ENCODE measurements at places on chromosomes 7 and 10. TPM values are rescaled to one million over a fixed set of nuclear protein-coding genes. Genes with fewer than 3 reads are reported as not detected.

The H2AZ2 gene
- total RNA-seq, result 140 TPM

The H2BK1 gene
- total RNA-seq, result not detected

DNA sequence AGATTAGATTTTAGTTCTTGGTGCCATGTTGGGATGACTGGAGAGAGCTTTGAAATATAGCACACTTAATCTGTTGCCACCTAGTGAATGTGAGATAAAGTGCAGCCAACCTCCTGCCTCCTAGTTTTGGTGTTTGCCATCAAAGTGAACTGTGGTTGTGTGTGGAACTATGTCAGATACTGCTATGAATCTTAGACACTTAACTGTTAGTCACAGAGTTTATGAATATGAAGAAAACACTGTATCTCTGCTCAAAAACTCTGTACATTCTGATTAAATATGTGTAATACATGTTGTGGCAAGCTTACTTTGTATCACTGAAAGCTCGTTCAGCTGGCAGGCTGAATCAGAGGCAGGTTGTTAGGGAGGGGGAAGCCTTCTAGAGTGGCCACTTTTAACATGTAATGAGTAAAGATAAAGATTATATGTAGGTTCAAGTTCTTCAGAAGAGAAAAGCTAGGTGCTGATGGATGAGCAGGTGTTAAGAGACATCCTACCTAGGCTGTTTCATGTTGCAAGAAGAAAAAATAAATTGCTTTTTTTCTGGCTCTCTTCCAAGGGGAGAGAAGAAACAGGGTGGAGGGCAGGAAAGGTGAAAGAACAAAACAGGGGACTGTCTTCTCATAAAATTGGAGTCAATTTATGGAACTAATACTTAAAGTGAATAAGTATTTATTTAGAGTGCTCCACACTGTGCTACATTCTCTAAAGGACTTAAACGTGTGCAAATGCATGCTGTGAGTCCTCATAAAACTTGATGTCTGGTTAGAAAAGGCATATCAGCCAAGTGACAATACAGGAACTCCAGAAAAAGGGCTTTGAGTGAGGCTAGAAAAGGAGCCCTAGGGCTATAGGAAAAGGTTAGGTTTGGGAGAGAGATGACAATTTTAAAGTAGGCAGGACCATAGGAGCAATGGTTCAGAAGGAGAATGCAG lies 14.1 kb upstream of the LAMB1 start:
- no peak overlapping the region for H3K4me3 ChIP-seq
- H3K36me3 ChIP-seq, result no peaks in the 10 kb centered on the region
- H3K27me3 ChIP-seq, result no peaks in the 10 kb centered on the region
- DNase-seq, result no peak

DNA sequence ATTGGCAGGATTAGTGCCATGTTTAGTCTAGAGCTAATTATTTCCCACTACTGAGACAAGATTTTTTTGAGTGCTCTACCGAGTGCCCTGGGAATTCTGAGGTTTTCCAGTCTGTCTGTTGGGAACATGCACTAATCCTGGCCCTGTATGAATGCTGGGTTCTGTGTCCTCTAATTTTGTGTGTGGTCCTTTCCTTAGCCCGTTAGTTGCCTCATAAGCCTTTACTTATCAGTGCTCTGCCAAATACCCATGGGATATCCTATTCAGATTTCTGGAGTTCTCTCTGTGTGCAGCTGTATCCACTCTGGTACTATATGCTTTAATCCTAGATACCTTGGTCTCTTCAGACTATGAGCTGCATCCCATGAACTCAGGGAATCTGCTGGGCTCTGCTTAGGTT lies 13.1 kb downstream of the CSGALNACT2 start:
- no peaks in the 10 kb centered on the region for H3K4me1 ChIP-seq
- H3K27me3 ChIP-seq, result no peaks in the 10 kb centered on the region
- H3K4me3 ChIP-seq, result no peak overlapping the region
- no peaks in the 10 kb centered on the region for H3K36me3 ChIP-seq

DNA sequence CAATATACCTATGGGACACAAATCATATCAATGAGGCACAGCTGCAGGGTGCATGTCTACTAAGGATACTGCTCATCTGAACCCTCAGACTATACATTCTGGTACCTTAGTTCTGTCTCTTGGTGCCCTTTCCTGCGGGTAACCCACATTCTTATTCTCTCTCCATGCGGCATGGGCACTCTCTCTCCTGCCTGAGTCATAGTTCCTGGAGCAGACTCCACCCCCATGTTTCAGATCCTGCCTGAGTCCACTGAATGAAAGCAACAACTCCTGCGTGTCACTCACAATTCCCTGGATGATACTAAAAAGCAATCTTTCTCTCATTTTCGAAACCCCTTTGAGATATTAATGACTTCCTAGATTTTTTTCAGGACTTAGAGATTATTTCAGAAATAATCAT lies 653.1 kb upstream of the C7orf33 start:
- no peak for DNase-seq
- no peak overlapping the region for H3K4me3 ChIP-seq
- no peak overlapping the region for H3K27ac ChIP-seq
- no peaks in the 10 kb centered on the region for H3K36me3 ChIP-seq

The GNG11 gene
- 25.4 TPM for total RNA-seq

GRCh38 chr7:2125931-2126330 lies 106.8 kb downstream of the MAD1L1 start:
- no peak overlapping the region for H3K4me3 ChIP-seq
- no peak overlapping the region for H3K27ac ChIP-seq
- H3K36me3 ChIP-seq, result no peaks in the 10 kb centered on the region
- H3K27me3 ChIP-seq, result no peaks in the 10 kb centered on the region

DNA sequence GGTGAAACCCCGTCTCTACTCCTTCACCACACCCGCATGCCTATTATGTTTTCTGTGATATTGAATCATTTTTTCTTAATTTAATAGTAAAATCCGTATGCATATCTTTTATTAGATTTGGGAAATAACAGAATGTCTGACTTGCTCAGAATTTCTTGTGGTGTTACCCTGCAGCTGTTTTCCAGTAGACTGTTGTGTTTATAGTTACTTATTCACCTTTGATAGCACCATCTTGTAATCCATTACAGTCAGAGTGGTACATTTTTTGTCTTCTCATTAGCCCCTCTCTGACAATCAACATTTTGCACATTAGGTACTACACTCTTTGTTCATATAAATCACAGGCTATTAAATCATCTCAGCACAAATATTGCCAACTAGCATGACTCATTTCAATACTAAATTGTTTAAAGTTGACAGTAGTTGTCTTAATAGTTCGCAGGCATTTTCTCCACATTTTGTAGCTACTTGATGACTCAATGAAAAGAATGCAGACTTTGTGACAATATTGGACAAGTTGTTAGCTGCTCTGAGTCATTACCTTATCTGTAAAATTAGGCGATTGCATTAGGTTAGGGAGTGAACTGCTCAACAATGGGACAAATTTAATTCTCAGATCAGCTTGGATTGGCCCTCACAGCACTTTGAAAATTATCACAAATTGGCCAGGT lies 17.8 kb upstream of the SLC16A12 start:
- no peaks in the 10 kb centered on the region for H3K36me3 ChIP-seq
- DNase-seq, result no peak
- H3K4me1 ChIP-seq, result no peaks in the 10 kb centered on the region
- H3K27me3 ChIP-seq, result no peaks in the 10 kb centered on the region

The AVPI1 gene
- total RNA-seq, result 23.9 TPM

DNA sequence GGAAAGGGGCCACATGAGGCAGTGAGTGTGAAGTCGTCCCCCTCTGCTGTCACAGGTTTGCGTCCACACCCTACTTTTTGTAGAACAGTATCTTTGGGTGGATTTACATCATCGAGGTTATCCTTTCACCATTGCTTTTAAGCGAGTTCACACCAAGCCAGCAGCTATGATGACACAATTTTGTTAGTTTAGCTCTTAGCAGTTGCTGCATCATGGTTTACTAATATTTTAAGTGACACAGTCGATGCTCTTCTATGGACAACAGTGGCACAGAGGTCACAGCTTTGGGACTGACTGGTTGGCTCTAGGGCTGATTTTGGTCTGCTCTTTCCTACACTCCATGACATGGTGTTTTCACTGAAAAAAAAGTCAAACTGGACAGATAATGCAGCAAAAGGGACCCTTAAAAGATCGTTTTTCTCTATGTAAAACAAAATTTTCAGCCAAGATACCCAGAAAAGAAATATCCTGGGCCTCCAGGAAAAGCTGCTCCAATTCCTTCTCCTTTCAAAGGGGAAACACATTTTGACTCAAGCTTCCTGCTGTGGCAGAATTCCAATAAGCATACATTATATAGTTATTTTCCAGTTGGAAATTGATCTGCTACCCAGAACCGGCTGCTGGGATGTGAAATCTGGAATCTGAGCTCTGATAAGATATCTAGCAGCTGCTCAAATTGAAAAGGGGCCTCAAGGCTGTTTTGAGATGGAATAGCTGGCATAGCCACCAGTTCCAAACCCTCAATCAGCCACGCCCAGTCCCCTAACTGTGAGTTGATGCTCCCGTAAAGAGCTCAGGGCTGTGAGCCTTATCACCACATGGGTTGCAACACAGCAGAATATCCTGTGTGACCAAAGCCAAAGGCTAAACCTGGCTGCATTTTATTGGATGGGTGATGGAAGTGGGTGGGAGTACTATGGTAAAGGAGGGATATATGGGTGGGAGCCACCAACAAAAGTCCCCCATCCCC lies 114.2 kb downstream of the SMURF1 start:
- no peaks in the 10 kb centered on the region for H3K4me1 ChIP-seq
- peak; percentile 17 for DNase-seq
- H3K27ac ChIP-seq, result peak overlapping the region; percentile 79
- peaks cover 10% of the 10 kb centered on the region for H3K36me3 ChIP-seq
- H3K27me3 ChIP-seq, result no peaks in the 10 kb centered on the region

The GNAT3 gene
- not detected for total RNA-seq

GRCh38 chr10:27646604-27647175 lies 98.9 kb downstream of the MKX start:
- H3K36me3 ChIP-seq, result no peaks in the 10 kb centered on the region
- H3K27ac ChIP-seq, result no peak overlapping the region
- no peaks in the 10 kb centered on the region for H3K27me3 ChIP-seq
- H3K4me3 ChIP-seq, result no peak overlapping the region
- no peak for DNase-seq

GRCh38 chr10:61912981-61913380 lies 11.5 kb downstream of the ARID5B start:
- DNase-seq, result no peak
- H3K36me3 ChIP-seq, result no peaks in the 10 kb centered on the region
- no peaks in the 10 kb centered on the region for H3K27me3 ChIP-seq
- H3K4me3 ChIP-seq, result no peak overlapping the region
- H3K4me1 ChIP-seq, result no peaks in the 10 kb centered on the region
- no peak overlapping the region for H3K27ac ChIP-seq

The NUTM2A gene
- total RNA-seq, result 0.98 TPM

GRCh38 chr7:46710927-46711326 lies 789.9 kb upstream of the IGFBP3 start:
- DNase-seq, result no peak
- H3K4me3 ChIP-seq, result no peak overlapping the region
- H3K4me1 ChIP-seq, result no peaks in the 10 kb centered on the region

GRCh38 chr7:6256677-6257535 lies 15.5 kb downstream of the CYTH3 start:
- no peaks in the 10 kb centered on the region for H3K4me1 ChIP-seq
- H3K27ac ChIP-seq, result peak overlapping the region; percentile 27
- no peak for DNase-seq

- no peak overlapping the region for H3K27ac ChIP-seq
- no peaks in the 10 kb centered on the region for H3K4me1 ChIP-seq
- H3K27me3 ChIP-seq, result no peaks in the 10 kb centered on the region
- no peaks in the 10 kb centered on the region for H3K36me3 ChIP-seq
Measured at GRCh38 chr7:127870231-127870907, 160.9 kb downstream of the LRRC4 start.

DNA sequence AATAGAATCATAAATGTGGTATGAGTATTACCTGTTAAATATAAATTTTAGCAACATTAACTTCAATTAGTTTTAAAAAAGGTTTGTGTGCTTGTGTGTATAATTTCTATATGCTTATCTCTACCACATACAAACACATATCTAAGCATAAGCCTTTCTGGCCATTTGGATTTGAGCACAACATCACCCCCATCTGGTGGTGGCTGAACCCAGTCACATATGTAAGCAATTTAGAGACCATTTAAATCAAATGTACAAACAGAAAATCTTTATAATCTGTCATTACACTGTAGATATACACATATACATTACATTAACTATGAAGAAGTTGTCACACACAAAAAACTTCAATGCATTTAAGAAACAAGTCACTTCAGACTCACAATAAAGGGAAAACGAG lies 31.7 kb downstream of the GPR22 start:
- no peaks in the 10 kb centered on the region for H3K4me1 ChIP-seq

The ELAPOR2 gene
- total RNA-seq, result 34.7 TPM

DNA sequence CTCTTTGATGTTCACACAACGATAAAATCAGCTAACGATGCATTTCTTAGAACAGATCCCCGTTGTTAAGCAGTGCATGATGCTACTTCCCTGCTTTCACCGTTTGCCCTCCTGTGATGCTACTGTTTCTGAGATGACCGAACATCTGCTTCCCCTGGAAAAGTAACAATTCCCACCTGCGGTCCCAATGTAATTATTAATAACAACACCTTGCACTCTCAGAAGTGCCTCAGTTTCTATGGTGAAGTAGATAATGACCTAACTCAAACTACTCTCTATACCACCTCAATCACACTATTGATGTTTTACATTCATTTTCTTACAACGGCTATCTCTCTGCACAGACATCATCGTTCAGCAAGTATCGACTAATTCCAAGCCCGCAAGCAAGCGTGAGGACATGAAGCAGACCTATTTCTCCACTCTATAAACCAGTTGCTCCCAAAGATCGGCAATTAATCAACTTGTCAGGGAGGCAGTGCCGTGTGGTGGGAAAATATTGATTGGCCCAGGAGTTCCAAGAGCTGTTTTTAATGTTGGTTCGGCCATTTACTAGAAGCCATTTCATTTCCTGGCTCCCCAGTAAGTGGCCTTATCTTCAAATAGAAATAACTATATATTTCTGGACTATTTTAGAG lies 42.7 kb downstream of the FAM107B start:
- H3K4me1 ChIP-seq, result no peaks in the 10 kb centered on the region
- no peak overlapping the region for H3K27ac ChIP-seq
- no peak overlapping the region for H3K4me3 ChIP-seq
- DNase-seq, result no peak
- H3K27me3 ChIP-seq, result no peaks in the 10 kb centered on the region
- no peaks in the 10 kb centered on the region for H3K36me3 ChIP-seq

The TMEM184A gene
- total RNA-seq, result 6.6 TPM
